KG1 (cell line): ENCODE measurements at places on chromosomes 5 and 9.

- no peak for DNase-seq
These were observed 27.8 kb downstream of the NUTM2F start for GRCh38 chr9:94300470-94301301.

GRCh38 chr9:16715404-16715803, 155.1 kb downstream of the BNC2 start:
- no peak for DNase-seq

GRCh38 chr5:179783128-179783527, 10.7 kb upstream of the LTC4S start:
- no peak for DNase-seq

DNA sequence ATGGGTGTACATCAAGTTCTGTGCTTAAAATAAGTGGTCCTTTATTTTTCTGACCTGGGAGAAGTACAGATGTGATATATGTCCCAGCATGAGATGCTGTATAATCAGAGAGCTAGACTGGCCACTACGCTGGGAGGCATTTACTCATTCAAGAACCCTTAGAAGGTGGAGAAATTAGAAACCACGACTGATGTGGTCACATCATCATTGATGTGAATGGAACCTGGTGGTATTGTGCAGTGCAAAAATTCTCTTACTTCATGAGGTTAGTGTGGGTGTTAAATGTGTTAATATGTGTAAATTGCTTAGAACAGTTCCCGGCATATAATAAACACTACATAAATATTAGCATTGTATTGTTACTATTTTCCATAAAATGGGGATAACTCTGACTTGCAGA, 69.5 kb upstream of the CKMT2 start:
- DNase-seq, result no peak

- peak; percentile 60 for DNase-seq
These were observed 26.2 kb upstream of the ACOT12 start for GRCh38 chr5:81420039-81420667.

- peak; percentile 58 for DNase-seq
These were observed 674 bp downstream of the TMEM38B start for GRCh38 chr9:105694848-105695581.

GRCh38 chr9:98449871-98450270, 194.4 kb upstream of the TBC1D2 start:
- DNase-seq, result no peak

DNA sequence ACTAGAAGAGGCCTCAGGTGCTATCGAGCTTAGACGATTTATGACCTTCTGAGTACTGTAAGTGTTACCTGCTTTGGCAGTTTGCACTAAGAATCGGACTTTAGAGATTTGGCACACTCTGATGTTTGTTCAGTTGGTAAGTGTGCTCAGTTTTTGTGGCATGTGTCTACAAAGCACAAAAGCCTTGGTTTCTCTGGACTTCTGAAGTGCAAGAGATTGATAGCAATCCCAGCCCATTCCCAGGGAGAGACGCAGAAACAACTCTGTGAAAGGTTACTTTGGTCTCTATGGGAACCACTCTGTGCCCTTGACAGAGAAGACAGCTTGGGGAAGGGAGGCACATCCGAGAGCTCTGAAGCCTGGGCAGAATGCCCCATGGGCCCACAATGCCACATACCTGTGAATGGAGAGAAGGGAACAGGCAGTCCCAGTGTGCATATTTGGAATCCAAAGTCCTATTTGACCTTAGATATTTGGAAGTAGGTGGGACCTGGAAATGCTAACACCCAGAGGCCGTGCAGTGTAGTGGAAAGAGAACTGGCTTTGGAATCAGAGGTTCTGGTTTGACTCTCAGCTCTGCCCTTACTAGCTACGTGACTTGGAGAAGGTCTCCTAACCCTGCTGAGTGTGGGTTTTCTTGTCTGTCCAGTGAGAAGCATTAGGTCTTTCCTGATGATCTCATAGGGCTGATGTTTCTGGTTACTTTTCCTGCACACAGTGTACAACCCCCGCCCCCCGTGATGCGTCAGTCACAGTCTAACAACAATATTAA, 194.3 kb upstream of the VLDLR start:
- DNase-seq, result no peak

DNA sequence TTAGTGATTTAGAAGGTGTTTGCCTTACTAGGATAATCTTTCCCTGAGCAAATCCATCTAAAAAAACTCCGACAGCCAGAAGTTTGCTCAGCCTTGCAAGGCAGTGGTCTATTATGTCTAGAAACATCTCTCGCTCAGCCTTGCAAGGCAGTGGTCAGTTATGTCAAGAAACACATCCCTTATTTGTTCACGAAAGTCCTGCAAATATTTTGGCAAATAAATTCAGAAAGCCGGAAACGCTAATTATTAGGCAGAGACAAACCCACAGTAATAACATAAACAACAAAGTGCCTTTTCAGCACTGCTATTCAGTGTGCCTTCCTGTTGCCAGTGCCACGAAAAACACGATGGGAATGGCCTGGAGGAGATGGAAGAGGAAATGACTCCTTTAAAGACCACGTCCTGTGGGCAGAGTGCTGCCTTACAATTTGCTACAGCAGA, 184.5 kb downstream of the GNAQ start:
- DNase-seq, result no peak

- no peak for DNase-seq
These were observed 9.0 kb downstream of the IL33 start for GRCh38 chr9:6224393-6225154.

GRCh38 chr5:45800331-45800730, 104.2 kb upstream of the HCN1 start:
- DNase-seq, result no peak

DNA sequence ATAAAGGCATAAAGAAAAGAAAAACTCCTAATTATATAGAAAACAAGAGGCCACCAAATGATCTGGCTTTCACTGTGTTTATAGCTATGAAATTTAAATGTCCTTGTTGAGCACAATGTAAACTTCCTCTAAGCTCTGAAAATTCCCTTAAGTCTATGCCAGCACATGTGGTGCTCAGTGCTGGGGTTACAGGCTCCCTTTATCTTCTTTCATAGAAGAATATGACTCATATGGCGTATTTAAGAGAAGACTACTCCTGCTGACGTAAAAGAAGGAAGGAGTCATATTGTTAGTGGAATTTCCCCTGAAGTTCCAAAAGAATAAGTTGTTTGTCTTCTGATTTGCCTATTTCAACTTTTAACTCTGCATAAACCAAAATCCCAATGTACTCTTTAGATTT, 30.4 kb downstream of the RNF145 start:
- DNase-seq, result no peak

GRCh38 chr5:180170106-180170809, 38.8 kb downstream of the RASGEF1C start:
- DNase-seq, result no peak

GRCh38 chr9:72154468-72155285, 5.4 kb downstream of the GDA start:
- no peak for DNase-seq

- no peak for DNase-seq
These were observed 44.1 kb downstream of the KCNV2 start for GRCh38 chr9:2761424-2761823.

DNA sequence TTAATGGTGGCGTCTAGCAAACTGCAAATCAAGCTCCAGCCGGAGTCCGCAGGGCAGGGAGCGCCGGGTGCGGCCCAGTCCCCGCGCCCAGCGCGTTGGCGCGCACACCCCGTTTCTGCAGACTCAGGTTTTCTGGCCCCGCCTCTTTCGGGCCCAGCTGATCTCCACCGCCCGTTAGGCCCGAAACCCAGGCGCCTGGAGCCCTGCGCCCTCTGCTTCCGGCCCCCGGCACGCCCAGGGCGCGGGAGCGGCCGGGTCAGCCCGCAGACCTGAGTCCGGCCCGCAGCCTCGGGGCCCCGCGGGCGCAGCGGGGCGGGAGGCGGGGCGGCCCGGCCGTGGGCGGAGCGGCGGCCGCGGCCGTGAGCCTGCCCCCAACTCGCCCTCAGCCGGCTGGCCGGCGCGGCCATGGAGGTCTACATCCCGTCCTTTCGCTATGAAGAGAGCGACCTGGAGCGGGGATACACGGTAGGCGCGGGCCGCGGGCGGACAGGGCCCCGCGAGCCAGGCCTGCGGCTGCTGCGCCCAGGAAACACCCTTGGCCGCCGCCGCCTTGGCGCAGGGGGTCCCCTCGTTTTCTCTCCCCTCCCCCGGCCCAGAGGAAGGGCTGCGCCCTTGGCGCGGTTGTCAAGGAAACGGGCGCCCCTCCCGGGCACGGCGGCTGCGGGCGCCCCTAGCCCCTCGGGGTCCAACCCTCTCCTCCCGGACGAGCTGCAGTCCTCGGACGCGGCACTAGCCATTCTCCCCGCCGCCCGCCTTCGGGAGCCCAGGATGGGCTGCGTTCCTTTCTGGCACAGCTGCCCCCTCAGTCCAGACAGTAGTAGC, at the start of gene SNX24:
TSS of gene SNX24 (plus strand) at position 385 of the 822 bp plus-strand sequence. CDS start at position 406, 21 bp downstream.
- DNase-seq, result peak; percentile 5
